ENCODE measurements at places on chromosomes 1 and 21.
A peak's percentile ranks its signal among the peaks of the same experiment; 100 is the strongest.

GRCh38 chr1:191206513-191207207 lies 729.0 kb upstream of the BRINP3 start:
- DNase-seq: peak; percentile 25

- DNase-seq: peak; percentile 1
Observed at GRCh38 chr1:216960716-216961115, 237.5 kb upstream of the ESRRG start.

- peak; percentile 30 for DNase-seq
Observed at GRCh38 chr21:25636727-25637126, 2.3 kb upstream of the JAM2 start.

- DNase-seq: no peak
Observed at GRCh38 chr1:14181191-14181795, 417.2 kb upstream of the KAZN start.

GRCh38 chr1:89129911-89130310 lies 4.0 kb upstream of the GBP2 start:
- DNase-seq: no peak

DNA sequence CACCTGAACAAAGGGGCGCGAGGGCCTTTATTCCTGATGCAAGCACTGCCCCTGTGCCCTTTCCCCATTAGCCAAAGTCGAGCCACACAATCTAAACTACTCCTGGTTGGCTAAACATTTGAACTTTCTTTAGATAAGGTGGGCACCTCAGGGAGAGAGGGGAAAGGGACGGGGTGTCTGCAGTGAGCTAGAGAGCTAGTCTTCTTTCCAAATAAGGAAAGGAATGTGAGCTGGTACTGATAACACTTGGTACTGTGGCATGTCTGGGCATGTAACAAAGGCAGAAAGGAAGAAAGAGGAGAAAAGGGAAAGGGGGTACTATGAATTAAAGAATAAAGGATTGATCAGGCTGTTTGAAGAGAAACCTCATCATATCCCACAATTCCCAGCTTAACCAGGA lies 62.8 kb downstream of the OVGP1 start:
- DNase-seq: no peak

GRCh38 chr1:146021050-146021445 lies 487 bp downstream of the HJV start:
- DNase-seq: no peak

DNA sequence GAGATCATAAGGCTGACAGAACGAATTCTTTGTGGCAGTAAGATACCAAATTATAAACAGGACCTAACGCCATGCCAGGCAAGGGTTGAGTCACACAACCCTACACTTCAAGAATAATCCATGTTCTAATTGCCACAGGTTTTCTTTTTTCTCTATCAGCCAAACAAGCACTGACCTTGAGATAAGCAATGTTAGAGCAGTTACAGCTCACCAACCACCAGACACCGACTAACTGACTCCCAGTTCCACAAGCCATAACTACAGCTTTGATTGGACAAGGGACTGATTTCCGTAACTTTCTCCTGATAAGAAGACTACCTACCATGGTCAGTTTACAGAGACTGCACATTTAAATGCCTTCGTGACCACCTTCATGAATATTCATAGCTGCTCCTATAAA lies 149.6 kb downstream of the PTPRU start:
- DNase-seq: no peak

GRCh38 chr1:117166076-117166475 lies 44.5 kb upstream of the TRIM45 start:
- peak; percentile 66 for DNase-seq

DNA sequence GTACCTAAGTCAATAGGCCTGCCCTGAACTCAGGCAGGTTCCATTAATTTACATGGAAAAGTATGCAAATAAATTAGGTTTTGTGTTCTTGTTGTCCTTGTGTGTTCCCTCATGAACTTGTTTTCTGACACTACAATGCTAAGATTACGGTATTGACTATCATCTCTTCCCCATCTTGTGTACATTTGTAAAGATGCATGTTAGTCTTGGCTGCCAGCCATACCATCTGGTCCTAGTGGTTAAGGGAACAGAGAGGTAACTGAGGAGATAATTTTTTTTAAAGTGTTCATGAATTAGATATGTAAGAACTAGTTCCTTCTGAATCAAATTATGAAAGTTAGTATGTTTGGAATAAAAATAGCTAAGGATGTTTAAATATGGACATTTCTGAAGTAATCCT lies 167.6 kb upstream of the ADAMTS5 start:
- DNase-seq: peak; percentile 7

DNA sequence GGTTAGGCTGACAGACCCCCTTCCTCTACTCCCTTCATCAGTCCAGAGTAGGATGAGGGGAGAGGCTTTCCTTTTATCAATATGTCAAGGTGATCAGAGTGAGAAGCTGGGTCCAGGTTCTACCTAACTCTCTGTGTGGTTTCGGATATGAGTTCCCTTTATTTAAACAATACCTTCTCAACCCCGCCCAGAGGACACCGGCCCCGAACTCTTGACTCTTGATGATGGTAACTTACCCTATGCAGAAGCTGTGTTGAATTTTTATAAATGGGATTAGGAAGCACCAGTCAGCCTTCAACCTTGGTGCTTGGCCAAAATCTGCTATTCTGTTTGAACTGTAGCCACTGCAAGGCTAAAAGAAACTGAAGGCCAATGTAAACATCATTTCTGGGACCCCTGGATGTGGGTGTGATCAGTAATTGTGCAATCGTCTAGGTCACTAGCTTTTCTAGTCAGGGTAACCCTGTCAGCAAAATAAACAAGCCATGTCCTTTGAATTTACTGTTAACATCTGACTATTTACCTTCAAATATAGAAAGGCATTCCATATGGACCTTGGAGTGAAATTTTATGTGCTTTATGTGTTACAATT lies 398.3 kb downstream of the SEC16B start:
- DNase-seq: no peak

- peak; percentile 18 for DNase-seq
Observed at GRCh38 chr1:207962716-207963426, 51.9 kb upstream of the CD34 start.

DNA sequence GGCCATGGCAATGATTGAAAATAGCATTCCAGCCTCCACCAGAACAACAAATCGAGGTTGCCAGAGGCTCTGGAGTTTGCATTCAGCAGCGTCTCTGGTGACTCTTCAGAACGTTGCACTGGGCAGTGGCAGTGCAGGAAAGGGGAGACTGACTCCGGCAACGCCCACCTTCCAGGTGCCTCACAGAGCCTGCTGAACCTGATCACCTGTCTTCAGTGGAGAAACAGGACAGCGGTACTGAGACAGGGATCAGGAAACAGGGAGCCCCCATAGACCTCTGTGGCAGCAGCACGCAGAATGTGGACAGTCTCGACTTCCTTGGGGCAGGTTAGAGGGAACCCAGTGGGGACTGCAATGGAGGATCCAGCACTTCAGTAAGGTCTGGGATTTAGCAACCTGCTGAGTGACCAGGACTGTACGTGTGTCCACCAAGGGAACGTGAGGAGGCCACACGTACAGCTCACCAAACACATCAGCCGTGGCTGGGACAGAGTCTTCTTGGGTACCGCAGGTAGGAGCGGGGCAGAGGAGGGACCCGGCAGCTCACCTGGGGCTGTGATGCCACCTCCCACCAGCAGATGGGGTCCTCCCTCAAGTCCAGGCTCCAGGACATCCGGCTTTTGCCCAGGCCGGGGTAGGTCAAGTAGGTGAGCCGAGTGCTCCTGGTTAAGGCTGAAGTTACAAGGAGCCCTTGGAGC lies 128.6 kb downstream of the PRDM2 start:
- DNase-seq: no peak

DNA sequence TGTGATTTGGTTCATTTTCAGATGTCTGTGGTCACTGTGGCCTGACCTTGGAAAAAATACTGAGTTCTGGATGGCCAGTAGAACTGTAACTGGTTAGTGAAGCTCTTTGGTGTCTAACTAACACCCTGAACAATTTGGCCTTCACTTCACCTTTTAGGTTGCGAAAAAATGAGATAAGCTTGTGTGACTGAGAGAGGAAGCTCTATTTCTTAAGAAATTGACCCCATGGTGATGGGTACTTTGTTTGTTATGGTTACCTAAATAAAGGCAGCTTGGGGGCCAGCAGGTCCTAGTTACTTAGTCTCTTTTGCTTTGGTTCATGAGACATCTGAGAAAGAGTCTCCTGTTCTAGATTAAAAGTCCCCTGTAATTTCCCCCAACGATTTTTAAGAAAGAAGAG lies 181.6 kb downstream of the ZNF326 start:
- no peak for DNase-seq

DNA sequence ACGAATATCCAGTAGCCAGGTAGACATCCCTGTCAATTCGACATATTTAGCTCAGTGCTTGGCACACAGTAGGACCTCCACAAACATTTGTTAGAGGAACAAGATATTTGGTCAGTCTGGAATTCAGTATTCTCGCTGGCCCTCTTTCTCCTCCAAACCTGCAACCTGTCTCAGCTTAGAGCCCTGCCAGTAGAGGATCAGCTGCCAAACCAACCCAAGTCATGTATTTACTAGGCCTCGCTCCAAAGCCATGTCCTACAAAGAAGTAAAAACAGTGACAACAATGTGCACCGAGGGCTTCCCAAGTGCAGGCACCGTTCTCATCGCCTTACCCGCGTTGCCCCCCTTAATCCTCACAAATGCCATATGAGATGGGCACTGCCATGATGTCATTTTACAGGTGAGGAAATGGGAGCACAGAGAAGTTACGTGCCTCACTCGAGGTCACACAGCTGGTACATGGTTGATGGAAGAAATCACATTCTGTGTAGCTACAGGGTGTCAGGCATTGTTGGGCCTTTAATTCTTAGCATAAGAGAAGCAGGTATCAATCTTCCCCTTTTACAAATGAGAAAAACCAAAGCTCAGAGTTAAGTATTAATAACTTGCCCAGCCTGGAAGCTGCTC lies 26.0 kb upstream of the CDCA8 start:
- DNase-seq: no peak

- no peak for DNase-seq
Observed at GRCh38 chr1:48930011-48930410, 153.3 kb upstream of the BEND5 start.

GRCh38 chr1:154327466-154328317 lies 2.4 kb downstream of the ATP8B2 start:
- no peak for DNase-seq

DNA sequence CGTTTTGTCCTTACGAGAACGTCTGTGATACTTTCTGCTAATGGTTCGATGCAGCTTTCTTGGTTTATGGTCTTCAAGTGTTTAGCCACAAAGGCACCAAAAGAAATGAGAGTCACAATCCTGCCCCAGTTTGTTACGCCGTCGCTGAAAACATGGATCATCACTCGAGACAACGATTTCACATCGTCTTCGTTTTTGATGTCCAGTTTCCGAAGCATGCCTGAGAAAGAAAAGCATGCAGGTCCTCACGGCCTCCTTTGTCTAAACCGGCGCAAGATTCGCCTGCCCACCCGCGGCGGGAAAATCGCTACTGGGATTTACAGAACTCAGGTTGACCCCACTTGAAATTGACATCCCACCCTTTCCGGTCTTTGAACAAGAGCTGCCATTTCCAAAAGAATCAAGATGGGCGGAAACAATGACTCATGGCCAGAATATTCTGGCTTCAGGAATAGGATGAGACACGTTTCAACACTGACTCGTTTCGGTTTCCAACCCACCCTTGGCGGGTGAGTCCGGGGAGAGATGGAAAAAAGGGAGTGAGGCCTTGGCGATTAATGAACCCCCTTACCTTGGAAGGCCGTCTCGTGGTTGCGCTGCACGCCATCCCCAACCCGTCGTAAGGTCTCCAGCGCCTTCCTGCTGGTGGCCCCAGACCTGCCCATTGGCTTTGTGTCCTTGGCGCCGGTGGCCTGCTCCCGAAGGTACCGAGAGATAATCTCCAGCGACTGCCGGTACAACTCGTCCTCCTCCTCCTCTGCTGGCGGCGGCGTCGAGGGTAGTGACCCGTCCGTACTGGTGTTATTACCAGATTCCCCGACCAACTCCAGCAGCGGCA lies 919 bp downstream of the MCL1 start:
- peak; percentile 96 for DNase-seq

- peak; percentile 72 for DNase-seq
Observed at GRCh38 chr1:59062743-59063142, 234.2 kb upstream of the FGGY start.

- DNase-seq: no peak
Observed at GRCh38 chr1:63269571-63269970, 52.8 kb upstream of the FOXD3 start.

- no peak for DNase-seq
Observed at GRCh38 chr1:25854554-25854953, 4.7 kb downstream of the AUNIP start.

DNA sequence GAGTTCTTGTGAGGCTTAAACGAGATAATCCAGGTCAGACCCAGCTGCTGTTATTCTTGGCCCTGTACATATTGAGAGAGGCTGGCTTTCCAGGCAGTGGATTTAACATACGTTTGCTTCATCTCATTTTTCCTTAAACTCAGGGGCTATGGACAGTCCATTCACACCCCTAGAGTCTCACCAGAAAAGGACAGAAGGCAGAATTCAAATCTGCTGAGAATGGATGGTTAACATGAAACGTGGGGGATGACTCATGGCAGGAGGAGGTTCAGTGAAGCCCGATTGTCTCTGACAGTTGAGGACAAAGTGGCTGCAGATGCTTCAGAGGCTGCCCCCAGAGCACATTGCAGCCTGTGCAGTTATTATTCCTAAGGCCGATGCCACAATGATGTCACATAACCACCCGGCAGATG lies 39.5 kb downstream of the TGFB2 start:
- peak; percentile 75 for DNase-seq

DNA sequence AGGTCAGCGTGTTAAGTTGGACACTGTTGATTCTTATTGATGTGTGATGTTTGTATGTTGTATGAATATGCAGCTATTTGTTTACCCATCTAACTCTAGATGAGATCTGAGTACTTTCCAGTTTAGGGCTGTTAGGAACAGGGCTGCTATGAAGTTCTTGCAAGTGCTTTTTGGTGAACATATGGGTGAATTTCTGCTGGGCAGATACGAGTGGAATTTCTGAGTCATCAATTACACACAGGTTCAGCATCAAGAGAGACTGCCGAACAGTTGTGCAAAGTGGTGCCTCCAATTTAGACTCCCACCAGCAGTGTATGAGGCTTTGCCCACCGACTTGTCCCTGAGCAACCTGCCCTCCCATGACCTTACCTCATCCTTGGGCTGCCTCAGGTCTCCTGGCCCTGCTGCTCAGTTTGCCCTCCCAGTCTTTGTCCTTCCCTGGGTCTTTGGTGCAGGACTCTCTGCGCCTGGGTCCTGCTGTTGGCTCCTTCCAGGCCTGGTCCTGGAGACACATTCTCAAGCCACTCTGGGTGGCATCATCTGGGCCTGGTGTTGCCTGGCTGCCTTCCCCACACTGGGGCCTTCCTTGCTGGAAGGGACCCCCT lies 343.6 kb downstream of the PTPRU start:
- DNase-seq: peak; percentile 44

DNA sequence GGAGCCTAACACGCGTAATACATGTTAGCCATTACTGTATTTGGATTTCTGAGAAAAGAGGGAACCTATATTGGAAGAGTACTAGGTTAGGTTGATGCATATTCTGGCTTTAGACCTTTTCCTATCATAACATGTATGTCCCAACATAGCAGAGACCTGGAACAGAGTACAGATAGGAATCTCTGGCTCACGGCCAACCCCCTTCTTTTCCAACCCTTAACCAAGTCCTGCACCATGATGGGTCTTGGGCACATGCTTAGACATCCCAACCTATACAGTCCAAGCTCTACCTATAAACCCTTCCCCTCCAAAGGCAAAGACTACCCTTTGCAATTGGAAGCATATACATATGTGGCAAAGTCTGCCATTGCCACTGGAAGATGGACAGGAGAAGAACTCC lies 227.9 kb downstream of the TM2D1 start:
- no peak for DNase-seq
